ENCODE measurements at places on chromosomes 6 and 20.

DNA sequence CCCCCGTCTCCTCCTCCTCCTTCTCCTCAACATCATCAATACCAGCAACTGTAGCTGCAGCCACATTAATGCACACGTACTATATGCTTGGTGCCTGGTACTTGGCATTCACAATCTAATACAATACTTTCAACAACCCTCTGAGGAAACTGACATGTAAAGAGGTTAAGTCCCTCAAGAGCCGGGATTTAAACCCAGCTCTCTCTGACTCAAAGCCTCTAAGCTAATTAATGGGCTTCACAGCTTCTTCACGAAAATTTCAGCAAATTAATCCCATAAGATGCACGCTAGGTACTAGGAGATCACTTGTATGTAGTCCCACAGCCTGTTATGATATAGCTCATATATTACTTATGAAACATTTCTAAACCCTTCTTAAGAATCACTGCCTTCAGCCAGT is 73.1 kb upstream of the IPCEF1 start:
- DNase-seq = no peak

DNA sequence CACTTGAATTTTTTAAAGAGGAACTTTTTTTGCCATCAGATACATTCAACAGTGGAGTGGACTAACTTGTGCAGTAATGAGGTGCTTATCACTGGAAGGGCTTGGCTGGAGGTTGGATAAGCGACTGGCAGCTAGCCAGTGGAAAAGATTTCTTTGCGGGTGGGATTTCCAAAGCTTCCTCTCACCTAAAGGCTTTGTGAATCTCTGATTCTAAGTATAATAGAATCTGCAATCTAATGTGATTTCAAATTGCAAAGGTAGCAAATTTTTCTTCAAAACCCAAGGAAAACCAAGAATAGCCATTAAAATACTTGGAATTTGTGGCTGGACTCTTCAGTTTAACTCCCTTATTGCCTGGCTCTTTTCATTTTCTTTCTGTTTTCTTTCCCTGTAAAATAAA is 460.4 kb upstream of the MARCKS start:
- no peak for DNase-seq

- DNase-seq = no peak
Observed at GRCh38 chr6:113512576-113512975, 344.6 kb upstream of the MARCKS start.

- peak; percentile 16 for DNase-seq
Observed at GRCh38 chr6:32664827-32665362, 1.6 kb downstream of the HLA-DQB1 start.

- DNase-seq = no peak
Observed at GRCh38 chr6:45192556-45192955, 135.6 kb upstream of the RUNX2 start.

DNA sequence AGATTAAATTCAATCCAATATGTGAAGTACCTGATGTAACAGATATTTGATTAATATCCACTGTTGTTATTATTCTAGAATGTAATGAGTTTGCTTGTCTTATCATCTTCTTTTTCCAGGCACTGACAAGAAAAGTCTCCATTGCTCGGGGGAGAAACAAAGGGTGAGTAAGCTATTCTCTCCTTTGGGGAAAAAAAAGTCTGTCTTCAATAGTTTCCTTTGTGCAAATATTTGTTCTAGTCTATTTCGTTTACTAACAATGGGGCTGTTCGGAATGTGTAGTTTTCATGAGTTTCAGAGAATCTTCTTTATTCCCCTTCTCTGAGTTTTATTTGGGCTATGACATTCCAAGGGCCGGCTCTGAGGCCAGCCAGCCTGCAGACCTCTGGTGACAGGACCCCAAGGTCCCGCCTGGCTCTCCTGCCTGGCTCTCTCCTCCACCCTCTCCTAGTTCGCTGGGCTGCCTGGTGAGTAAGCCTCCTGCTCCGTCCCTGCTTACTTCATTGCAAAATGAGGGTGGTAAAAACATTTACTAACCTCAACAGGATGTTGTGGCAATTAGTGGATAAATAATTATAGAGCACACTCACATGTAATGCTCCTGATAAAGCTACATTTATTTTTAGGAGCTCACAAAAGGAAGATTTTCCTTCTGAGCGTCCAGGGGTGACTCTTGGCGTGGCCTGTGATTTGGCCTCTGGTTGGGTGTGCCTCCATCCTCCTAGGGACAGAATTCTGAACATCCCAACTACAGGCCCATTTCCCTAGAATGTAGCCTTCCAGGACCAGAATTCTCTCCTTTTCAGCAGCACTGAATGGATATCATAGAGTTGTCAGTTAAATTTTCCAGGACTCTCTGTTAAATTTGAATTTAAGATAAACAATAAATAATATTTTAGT is 43.1 kb upstream of the SNX9 start:
- DNase-seq = no peak
